GF-D8 (cell line): ENCODE measurements at places on chromosomes 1 and 21.

GRCh38 chr1:173863224-173864161 is 4.3 kb downstream of the GAS5 start:
- no peak for DNase-seq

- DNase-seq = no peak
Observed at GRCh38 chr1:201481004-201481380, 12.0 kb upstream of the PHLDA3 start.

GRCh38 chr1:7912145-7912544 is 28.5 kb downstream of the TNFRSF9 start:
- DNase-seq = no peak

DNA sequence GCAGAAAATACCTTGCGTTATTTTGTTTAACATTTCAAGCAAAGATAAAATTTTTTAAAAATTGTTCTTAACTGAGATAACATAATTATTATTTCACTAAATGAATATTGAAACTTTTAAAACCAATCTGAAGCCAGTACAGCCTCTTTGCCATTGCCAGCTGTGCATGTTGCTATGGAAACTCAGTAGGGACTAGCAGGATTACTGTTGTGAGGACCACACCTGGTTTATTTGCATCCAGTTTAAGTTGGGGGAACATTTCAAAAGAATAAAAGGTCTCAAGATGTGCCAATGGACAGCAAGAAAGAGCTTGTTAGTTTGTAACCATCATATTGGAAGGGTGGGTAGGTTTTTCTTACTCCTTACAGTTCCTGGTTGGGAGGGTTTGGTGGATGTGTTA is 80.7 kb downstream of the POU2F1 start:
- no peak for DNase-seq

DNA sequence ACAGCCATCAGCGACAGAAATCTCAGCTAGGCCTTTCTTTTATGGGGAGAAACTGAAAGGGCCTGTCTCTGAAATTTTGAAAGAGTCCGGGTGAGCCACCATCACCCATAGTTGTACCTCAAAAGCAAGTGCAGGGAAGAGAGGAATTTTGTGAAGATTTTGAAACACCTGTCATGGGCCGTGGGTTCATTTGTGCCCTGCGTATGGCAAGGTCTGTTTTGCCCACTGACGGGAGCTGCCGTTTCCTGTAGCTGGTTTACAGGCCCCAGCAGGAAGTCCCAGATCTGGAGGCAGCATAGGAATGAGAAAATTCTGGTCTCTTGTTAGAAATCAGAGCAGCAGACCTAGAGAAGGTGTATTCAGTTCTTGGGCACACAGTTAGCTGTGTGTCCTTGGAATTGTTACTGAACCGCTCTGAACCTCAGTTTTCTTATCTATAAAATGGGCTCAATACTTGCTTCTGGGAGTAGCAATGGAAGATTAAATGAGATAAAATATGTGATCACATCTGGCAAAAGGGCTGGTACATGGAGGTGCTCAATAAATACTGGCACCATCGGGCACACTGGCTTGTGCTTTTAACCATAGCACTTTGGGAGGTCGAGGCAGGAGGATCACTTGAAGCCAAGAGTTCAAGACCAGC is 52.5 kb downstream of the MAN1C1 start:
- no peak for DNase-seq

GRCh38 chr1:103145449-103145848 is 37.1 kb upstream of the COL11A1 start:
- no peak for DNase-seq
